ENCODE measurements at places on chromosomes 5 and 9.
A peak's percentile ranks its signal among the peaks of the same experiment; 100 is the strongest.

- no peak for DNase-seq
Measured at GRCh38 chr5:56766926-56767325, 48.4 kb upstream of the MAP3K1 start.

- DNase-seq = no peak
Measured at GRCh38 chr5:15645381-15646160, 145.6 kb downstream of the FBXL7 start.

- DNase-seq = no peak
Measured at GRCh38 chr9:27371382-27371781, 74.4 kb upstream of the EQTN start.

DNA sequence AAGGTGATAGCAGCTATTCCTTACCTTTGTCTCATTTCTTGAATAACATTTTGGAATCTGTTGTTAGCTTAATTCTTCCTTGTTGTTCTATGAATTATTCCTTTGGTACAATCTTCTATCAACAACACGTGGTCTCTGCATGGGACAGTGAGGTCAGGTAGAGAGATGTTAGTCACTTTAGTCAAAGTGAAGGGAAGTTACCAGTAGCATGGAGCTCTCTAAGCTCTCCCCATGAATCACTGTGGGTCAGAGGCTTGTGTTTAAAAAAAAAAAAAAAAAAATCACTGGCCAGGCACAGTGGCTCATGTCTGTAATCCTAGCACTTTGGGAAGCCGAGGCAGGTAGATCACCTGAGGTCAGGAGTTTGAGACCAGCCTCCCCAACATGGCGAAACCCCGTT lies 116.0 kb downstream of the GOLPH3 start:
- DNase-seq = no peak

- no peak for DNase-seq
Measured at GRCh38 chr9:95570150-95570549, 53.4 kb upstream of the PTCH1 start.

DNA sequence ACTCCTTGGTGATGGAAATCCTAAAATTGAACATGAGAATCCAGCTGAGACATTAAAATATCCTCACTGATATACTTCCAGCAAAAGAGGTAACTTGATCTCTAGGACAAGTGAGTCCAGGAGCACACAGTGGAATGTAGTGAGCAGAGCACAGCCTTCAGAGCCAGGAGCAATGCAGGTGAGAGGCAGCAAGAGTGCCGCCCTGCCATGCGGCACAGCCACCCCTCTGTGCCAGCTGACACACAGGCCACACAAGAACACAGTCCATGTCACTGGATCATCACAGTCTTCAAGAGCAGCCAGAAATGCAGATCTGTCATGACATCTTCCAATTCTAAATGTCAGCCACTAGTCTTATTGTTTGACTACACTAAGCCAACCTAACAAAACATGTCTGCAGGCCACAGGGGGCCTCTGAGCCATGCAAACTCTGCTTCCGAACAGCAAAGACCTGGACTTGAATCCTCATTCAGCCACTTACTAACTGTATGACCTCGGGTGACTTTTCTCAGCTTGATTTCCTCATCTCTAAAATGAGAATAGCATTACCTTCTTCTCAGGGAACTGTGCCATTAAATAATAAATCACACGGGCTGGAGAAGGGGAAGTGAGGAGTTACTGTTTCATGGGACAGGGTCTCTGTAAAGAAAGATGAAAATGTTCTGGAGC lies 47.0 kb downstream of the CCDC125 start:
- DNase-seq = no peak

- no peak for DNase-seq
Measured at GRCh38 chr5:64110222-64110621, 55.4 kb upstream of the RNF180 start.

DNA sequence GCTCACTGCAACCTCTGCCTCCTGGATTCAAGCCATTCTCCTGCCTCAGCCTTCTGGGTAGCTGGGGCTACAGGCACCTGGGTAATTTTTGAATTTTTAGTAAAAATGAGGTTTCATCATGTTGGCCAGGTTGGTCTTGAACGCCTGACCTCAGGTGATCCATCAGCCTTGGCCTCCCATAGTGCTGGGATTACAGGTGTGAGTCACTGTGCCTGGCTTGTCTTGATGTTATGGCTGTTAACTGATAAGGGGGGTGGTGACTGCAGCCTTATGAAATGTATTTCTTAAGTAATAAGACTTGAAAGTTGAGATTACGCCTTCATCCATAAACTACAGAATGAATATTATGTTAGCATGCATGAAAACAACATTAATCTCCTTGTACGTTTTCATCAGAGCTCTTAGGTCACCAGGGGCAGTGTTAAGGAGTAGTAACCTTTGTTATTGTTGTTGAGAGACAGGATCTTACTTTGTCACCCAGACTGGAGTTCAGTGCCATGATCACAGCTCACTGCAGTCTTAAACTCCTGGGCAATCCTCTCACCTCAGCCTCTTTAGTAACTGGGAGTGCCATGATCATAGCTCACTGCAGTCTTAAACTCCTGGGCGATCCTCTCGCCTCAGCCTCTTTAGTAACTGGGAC lies 148.3 kb downstream of the ATP10B start:
- DNase-seq = no peak

DNA sequence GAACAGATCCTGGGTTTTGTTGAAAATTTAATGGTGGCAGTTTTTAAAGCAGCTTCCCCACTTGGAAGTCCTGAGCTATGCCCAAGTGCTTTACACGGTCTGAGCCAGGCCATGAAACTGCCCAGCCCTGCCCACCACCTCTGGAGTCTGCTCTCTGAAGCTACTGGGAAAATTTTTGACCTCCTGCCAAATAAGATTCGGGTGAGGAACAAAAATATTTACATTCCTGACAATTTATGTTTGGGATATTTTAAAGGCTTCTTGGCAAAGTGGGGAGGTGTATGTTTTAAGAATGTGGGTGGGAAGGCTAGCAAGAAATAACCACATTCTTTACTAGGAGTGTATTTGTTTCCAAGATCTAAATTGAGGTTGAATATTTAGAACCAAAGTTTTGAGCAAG lies 50.0 kb downstream of the HACD4 start:
- DNase-seq = no peak

- no peak for DNase-seq
Measured at GRCh38 chr5:109826426-109826825, 136.7 kb downstream of the MAN2A1 start.

GRCh38 chr5:179060116-179061008 lies at the start of gene ZNF354C:
TSS of gene ZNF354C (plus strand) at chr5:179060373. CDS start at chr5:179062069, 1,696 bp downstream.
- peak; percentile 81 for DNase-seq

- DNase-seq = no peak
Measured at GRCh38 chr9:72533322-72533721, 11.9 kb downstream of the TMC1 start.

- no peak for DNase-seq
Measured at GRCh38 chr9:76359365-76359764, 34.9 kb downstream of the RFK start.

GRCh38 chr9:121780177-121781040 lies 129.0 kb downstream of the DAB2IP start:
- DNase-seq = no peak

All from right renal cortex interstitium (tissue), 3 donors.